ENCODE measurements at places on chromosomes 5 and 9. TPM values are rescaled to one million over a fixed set of nuclear protein-coding genes. Genes with fewer than 3 reads are reported as not detected.

GRCh38 chr5:139049780-139050179, 148.4 kb downstream of the SIL1 start:
- DNase-seq = no peak

- DNase-seq = peak; percentile 58
Observed at GRCh38 chr5:2017540-2018389, 135.0 kb upstream of the IRX4 start.

DNA sequence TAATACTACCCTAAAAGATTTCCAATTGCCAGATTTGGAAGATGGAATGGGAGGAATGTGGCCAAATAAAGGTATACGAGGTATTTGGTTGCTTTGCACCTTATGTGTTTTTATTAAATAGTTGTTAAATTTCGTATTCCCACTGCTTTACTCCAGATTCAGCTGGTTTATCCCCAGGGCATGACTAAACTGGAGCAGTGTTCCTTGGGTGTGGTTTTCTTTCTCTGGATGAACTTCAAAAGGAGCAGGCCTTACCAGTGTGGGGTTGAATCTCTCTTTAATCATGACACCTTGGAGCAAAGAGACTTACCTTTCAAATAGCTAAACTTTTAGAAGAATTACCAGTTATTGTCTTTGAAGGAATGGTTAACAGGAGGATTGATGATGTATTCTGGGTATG, 121.7 kb upstream of the BNC2 start:
- DNase-seq = no peak

DNA sequence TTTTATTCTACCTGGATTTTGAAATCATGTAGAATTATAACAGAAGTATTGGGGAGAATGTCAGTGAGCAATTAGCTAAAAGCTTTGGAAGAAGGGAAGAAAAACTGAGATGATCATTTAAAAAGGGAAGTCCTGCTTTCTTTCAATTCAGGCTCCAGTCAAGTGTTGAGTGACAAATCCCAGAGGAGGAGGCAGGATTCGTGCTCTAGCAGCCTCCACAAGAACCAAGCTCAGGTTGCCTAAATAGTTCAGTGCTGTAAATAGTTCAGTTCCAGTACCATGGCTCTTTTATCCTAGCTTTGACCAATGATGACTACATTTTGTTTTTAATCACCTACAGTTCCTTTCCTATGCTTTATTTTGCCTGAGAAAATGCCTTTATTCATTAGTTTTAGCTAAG, 204.9 kb upstream of the NREP start:
- DNase-seq = no peak

DNA sequence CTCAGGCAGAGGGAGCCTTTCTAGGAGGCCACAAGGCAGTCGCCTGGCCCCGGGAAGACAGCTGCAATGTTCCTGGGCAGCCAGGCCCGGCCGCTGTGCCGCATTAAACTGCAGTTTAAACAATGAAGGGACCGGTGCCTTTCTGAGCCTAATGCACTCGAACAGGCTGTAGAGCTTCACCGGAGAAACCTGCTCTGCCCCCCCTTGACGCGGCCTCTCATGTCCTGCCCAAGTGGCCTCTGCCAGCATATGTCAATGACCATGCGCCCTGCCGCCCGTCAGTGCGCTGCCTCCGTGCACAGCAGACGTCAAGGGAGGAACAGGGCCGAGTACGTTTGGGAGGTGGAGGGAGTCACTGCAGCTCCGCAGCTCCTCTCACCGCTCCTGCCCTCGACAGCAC, 38.4 kb upstream of the BARHL1 start:
- DNase-seq = no peak

GRCh38 chr5:166926138-166926537, 1365.3 kb upstream of the WWC1 start:
- no peak for DNase-seq

- peak; percentile 26 for DNase-seq
Observed at GRCh38 chr9:116000748-116001329, 152.8 kb upstream of the PAPPA start.

OBP2B gene
- not detected for total RNA-seq

RIOK2 gene
- total RNA-seq = 30.7 TPM

NEUROG1 gene
- not detected for total RNA-seq

RANBP3L gene
- total RNA-seq = not detected

- DNase-seq = no peak
Observed at GRCh38 chr5:168163966-168164365, 127.5 kb upstream of the WWC1 start.

- DNase-seq = no peak
Observed at GRCh38 chr5:81679885-81680284, 71.0 kb downstream of the SSBP2 start.

GRCh38 chr5:756865-757345, 27.6 kb downstream of the ZDHHC11B start:
- DNase-seq = no peak

SPINK7 gene
- total RNA-seq = not detected

- no peak for DNase-seq
Observed at GRCh38 chr5:127609957-127610356, 38.9 kb upstream of the CTXN3 start.

HACD4 gene
- 5.7 TPM for total RNA-seq

- no peak for DNase-seq
Observed at GRCh38 chr9:12290166-12290869, 402.9 kb upstream of the TYRP1 start.

DNA sequence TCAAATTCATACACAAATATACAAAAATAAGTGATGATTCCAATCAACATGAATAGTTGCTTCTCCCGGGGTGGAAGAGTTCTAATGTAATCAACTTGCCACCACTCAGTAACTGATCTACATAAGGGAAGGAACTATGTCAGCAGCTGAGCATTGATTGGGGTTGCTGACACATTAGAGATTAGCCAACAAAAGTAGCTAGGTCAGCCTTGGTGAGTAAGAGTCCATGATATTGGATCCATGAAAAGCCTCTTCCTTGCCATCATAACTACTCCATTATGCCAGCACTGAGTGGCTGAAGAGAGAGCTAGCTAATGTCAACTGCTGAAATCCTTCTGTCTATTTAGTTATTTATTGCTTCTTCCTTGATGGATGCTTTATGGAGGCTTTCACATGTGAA, 309.8 kb downstream of the NFIB start:
- DNase-seq = no peak

DNA sequence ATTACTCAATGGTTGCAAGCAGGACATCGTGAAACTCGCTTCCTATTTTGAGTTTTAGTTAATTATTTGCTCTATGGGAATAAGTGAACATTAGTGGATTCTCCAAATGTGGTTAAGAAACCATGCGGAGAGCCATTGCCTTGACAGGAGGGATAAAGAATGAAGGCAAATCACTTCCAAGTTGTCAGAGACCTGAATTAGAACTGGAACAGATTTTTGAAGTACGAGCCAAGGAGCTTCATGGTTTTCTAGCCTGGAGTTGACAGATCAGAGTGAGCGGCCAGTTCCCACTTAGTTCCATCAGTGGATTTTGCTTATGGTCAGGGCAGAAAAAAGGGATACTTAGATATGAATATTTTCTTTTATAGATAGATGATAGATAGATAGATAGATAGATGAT, 171.4 kb upstream of the CDH10 start:
- DNase-seq = no peak

PAEP gene
- not detected for total RNA-seq

- DNase-seq = no peak
Observed at GRCh38 chr5:174745590-174746103, 21.3 kb downstream of the MSX2 start.

- DNase-seq = no peak
Observed at GRCh38 chr9:36138901-36139300, 2.4 kb downstream of the GLIPR2 start.

PCDHB14 gene
- 8.4 TPM for total RNA-seq

SPTAN1 gene
- 810 TPM for total RNA-seq

DBN1 gene
- total RNA-seq = 315 TPM

GRCh38 chr5:135221696-135222095, 177.3 kb downstream of the MACROH2A1 start:
- DNase-seq = no peak

DNA sequence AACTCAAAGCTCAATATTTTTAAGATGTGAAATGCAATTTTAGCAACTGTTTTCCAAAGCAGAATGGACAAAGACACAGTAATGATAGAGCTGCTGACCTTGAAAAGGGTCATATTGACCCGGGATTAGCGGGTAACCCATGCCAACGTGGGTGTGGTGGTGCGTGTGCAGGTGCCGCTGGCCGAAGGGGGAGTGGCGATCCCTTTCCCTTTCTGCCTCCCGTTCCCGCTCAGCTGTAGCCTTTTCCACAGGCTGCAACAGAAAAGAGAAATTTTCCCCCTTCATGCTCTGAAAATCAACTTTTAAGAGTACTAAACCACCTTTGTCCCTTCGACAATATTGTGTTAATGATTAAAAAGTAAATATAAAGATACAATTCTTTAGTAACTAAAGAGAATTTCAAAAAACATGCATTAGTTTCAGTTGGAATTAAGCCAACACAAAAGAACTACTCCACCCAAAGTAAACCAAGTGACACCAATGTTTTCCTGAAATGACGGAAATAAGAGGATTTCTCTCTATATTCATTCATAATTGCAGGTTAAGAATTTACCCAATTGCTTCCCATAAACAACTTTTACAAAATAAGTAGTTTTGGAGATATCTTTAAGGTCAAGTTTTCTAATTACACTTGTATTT, 105.2 kb downstream of the ZNF608 start:
- DNase-seq = no peak

DNA sequence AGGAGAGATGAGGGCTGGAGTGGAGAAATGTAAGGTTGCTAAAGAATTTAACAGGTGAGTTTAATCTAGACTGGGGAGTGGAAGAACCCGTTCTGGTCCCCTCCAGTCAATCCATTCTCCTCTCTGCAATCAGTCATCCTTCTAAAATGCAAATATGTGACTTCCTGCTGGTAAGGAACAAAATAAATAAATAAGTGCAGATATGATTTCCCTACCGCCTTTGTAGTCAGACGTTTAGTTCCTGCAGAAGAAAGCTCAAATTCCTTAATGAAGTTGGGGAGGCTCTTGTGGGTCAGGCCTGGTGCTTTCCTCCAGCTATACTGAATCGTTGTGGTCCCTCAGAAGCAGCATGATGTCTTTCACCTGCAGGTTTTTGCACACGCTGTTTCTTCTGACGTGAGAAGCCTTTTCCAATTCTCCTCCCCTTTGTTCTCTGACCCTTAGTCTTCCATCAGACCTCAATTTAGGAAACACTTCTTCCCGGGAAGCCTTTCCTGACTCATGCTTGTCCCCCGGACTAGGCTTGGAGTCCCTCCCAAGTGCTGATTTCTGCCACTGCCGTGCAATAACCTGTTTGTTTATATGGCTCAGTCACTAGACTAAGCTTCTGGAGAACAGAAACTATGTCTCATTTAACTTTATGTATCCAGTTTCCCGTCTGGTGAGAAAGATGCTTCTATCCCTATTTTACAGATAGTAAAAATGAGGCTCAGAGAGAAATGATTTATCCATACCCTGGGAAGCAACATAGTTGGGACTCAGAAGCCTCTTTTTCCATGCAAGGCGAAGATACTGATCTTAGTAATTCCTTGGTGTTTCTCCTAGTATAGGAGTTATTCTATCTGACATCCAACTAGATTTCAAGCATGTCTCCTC, 1.3 kb downstream of the ATP6V1G1 start:
- DNase-seq = no peak

CRHBP gene
- total RNA-seq = 108 TPM

GRCh38 chr5:142544946-142545649, 140.8 kb downstream of the FGF1 start:
- no peak for DNase-seq

AHRR gene
- total RNA-seq = 8.7 TPM

Data from endothelial cell (in vitro differentiated cells).